ENCODE measurements at places on chromosomes 6 and 20. TPM values are rescaled to one million over a fixed set of nuclear protein-coding genes. Genes with fewer than 3 reads are reported as not detected.

- H3K36me3 ChIP-seq: no peaks in the 10 kb centered on the region
- no peaks in the 10 kb centered on the region for H3K27me3 ChIP-seq
- no peak for DNase-seq
- H3K4me3 ChIP-seq: no peak overlapping the region
These were observed 553.8 kb upstream of the PTCHD4 start for GRCh38 chr6:48664826-48665225.

Gene SERINC1
- 354 TPM for total RNA-seq

Gene MCM3
- 39.1 TPM for total RNA-seq

DNA sequence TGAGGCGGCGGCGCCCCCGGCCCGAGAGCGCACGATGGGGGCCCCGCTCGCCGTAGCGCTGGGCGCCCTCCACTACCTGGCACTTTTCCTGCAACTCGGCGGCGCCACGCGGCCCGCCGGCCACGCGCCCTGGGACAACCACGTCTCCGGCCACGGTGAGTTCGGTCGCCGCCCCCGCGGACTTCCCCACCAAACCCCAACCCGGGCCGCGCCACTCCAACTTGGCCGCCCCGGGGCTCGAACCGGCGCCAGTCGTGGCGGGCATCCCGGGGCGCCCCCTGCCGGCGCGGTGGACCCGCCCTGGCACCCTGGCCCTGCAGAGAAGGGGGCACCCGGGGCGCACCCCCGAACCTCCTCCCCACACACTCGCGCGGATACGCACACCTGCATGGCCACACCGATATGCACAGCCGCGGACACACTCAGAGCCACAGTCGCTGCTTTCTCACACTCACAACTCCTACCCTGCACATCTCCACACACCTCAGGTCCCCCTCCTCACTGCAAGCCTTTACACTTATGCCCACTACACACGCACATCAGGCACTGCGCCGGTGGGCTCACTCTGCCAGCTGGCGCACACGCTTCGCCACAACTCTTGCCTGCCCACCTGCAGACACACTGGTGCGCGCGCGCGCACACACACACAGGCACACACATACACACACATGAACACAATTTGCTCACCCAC, 535 bp downstream of the VSTM2L start:
- no peaks in the 10 kb centered on the region for H3K4me1 ChIP-seq
- no peak for DNase-seq
- no peak overlapping the region for H3K4me3 ChIP-seq
- peaks cover 5% of the 10 kb centered on the region for H3K27me3 ChIP-seq

Gene CRISP3
- not detected for total RNA-seq

- H3K27me3 ChIP-seq: no peaks in the 10 kb centered on the region
- H3K36me3 ChIP-seq: no peaks in the 10 kb centered on the region
- H3K4me3 ChIP-seq: no peak overlapping the region
- H3K27ac ChIP-seq: no peak overlapping the region
- DNase-seq: no peak
- no peaks in the 10 kb centered on the region for H3K4me1 ChIP-seq
These were observed 101.5 kb upstream of the OGFRL1 start for GRCh38 chr6:71187141-71187540.

Gene PAX1
- total RNA-seq: not detected

Gene BNIP5
- total RNA-seq: not detected

DNA sequence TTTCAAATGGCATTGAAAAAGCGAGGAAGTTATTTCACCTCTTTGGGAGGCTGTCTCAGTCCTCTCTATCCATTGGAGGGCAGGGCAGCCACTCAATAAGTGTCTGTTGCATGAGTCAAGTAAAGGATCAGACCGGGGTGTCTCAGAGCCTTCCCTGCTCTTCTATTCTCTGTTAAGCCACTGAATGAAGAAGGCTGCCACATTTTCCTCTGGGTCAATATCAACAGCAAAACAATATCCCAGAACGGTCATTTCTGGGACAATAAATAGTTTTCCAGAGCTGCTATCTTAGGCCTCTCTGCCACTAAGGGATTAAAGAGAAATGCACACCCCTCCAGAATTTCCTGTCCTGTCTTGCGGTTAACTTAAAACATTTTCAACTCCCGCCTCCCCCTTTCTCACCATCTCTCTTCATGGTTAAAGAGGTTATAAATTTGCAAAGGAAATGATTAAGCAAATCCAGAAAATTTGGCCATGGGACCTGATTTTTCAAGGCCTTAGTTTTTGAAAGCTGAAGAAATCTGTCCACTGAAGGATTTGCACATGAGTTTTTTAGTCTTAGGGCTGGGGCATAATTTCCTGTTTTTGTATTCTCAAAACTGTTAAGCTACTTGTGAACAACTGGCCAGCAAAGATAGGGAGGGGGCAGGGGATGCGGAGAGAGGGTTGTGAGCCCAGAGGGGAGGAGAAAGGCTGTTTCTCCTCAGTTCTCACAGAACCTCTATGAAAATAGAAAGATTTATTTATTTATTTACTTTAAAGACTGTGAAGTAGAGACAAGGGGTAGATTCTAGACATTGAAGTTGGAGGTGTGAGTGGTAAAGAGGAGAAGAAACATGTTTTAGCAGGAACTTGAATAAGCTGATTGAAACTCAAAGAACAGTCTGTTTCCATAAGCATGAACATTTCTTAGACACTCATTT, 135.7 kb downstream of the BCAS1 start:
- no peak overlapping the region for H3K4me3 ChIP-seq
- no peaks in the 10 kb centered on the region for H3K36me3 ChIP-seq
- peak overlapping the region; percentile 66 for H3K27ac ChIP-seq
